ENCODE measurements at places on chromosomes 7 and 10. TPM values are rescaled to one million over a fixed set of nuclear protein-coding genes. Genes with fewer than 3 reads are reported as not detected.

- no peak for DNase-seq
Observed at GRCh38 chr10:114311496-114312209, 72.6 kb downstream of the VWA2 start.

- no peak for DNase-seq
Observed at GRCh38 chr10:87733081-87733480, 73.4 kb downstream of the PAPSS2 start.

DNA sequence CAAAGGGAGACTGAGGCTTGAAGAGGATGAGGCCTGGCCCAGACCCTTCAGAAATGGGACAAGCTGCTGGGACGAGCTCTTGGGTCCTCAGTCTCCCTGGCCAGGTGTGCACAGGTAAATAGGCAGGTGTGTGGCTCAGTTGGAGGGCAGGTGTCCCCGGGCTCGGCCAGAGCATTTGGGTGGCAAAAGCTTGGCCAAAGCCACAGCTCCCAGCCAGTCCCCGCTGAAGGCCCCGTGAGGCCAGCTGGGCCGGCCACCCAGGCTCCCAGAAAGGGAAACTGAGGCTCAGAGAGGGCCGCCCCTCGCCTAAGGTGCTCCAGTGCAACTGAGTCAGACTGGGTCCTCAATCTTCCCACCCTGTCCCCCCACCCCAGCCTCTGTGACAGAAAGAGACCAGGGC is 37.3 kb downstream of the MICALL2 start:
- no peak for DNase-seq

The CAMK2B gene
- 1.4 TPM for total RNA-seq

The OPN4 gene
- total RNA-seq: 0.32 TPM

The IFIT1 gene
- total RNA-seq: 4.0 TPM

The TUBAL3 gene
- 0.93 TPM for total RNA-seq

DNA sequence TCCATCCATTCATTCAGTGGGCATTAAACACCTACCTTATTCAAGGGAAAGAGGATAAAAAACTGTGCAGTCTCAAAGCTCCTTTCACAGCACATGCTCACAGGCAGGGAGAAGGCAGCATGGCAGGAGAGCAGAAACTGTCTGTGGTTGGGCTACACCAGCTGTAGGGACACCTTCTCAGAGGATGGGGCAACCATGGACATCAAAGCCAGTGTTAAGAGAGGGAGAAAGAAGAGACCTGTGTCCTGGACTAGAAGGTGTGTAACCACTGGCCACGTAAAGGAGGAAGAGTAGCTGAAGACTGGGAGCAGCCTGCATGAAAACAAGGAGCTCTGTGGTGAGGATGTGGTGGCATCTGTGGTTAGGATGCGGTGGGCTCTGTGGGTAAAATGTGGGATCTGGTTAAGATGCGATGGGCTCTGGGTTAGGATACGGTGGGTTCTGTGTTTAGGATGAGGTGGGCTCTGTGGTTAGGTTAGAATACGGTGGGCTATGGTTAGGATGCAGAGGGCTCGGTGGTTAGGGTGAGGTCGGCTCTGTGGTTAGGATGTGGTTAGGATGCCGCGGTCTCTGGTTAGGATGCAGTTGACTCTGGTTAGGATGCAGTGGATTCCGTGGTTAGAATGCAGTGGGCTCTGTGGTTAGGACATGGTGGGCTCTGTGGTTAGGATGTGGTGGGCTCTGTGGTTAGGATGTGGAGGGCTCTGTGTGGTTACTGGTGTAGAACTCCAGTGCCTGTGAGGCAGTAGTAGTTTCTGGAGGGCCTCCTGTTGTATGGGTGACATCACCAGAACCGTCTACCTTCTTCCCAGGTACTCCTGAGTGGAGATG is 197.6 kb downstream of the WDR37 start:
- DNase-seq: no peak

DNA sequence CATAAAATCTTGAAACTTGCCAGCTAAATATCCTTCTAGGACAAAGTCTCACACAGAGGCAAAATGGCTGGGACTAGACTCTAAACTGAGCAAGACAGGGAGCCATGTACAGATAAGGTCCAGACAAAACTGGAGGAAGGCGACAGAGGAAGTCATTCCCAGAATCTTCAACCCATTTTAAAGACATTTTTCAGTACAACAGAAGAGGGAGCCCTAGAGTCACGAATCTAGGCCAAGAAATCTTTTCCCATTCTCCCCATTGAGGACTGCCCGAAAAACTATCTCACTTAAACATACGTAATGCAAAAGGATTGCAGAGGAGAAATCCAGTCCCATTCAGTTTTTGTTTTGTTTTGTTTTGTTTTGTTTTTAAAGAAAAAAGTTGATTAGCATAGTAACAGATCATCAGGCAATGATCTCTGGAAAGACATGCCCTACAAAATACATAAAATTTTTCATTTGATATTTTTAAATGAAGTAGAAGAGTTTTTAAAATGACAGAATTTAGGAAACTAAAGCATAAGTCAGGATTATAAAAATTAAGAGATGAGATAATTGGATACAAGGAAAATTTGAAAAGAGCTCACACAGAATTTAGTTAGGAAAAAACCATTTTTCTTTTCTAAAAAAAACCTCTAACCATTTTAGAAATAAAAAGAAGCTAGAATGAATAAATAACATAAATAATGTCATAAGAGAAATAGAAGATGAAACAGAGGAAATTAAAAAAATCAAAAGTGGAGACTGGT is 16.9 kb upstream of the PRF1 start:
- DNase-seq: no peak

- DNase-seq: no peak
Observed at GRCh38 chr7:66687186-66687585, 53.3 kb upstream of the RABGEF1 start.

- no peak for DNase-seq
Observed at GRCh38 chr7:111952783-111953182, 253.4 kb downstream of the DOCK4 start.

DNA sequence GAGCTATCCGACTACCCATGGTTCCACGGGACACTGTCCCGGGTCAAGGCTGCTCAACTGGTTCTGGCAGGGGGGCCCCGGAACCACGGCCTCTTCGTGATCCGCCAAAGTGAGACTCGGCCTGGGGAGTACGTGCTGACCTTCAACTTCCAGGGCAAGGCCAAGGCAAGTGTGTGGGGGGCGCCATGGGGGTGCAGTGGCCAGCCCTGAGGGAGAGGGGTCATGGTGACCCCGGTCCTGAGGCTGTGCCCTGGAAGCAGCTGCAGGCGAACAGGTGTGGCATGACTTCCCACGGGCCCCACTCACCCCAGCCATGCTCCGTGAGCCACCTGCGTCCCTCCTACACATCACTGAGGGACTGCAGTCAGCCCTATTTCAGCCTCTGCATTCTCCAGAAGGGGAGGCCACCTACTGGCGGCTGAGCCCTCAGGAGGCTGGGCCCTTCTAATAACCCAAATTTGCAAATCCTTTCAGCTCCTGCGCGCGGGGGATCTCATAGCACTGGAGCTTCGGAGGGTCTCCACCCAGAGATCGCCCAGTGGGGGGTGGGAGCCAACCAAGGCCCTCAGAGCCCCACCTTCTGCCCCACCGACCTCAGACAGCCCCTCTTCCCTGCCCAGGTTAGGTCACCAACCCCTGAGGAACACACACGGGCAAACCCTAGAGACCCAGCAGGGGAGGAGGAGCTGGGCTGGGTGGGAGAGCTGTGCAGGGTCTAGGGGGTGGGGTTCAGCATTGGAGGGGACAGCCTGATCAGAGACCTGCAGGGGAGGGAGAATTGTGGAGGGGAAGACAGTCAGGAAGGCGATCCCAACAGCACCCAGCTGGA is 30.8 kb downstream of the SH2B2 start:
- no peak for DNase-seq

- no peak for DNase-seq
Observed at GRCh38 chr10:92541583-92541982, 32.3 kb downstream of the IDE start.

- DNase-seq: no peak
Observed at GRCh38 chr7:142933092-142933475, 462 bp downstream of the TRPV5 start.

The CH25H gene
- total RNA-seq: 2.8 TPM

The HECW1 gene
- 1.4 TPM for total RNA-seq

GRCh38 chr7:7617550-7617949 is 23.0 kb upstream of the UMAD1 start:
- no peak for DNase-seq

DNA sequence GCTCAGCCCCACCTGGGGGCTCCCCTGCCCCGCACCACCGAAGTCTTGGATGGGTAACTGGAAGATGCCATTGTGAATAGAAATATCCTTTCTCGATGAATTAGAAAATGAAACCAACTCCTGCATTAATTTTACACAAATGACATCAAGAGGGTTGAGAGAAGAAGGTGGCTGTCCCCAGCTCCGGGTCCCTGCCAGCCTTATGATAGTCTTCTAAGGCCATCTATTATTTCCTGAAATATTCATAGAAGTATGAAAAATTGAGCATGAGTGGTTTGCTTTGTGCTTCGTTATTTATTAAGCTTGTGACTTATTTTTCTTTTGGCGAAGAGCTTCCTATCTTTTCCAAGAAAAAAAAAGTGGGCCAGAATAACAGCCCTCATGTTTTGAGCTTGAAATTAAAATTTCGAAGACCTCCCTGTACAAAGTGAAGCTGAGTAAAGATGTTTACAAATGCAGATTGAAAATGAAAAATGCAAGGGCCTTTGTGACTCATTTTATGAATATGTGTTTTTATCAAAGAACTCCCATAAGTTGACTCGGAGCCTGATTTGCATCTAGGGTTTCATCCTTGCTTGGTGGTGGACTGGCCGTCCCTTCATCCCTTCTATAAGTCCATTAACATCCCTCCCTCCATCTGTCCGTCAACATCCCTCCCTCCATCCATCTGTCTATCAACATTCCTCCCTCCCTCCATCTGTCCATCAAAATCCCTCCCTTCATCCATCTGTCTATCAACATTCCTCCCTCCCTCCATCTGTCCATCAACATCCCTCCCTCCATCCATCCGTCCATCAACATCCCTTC is 20.5 kb upstream of the CFAP46 start:
- DNase-seq: no peak

DNA sequence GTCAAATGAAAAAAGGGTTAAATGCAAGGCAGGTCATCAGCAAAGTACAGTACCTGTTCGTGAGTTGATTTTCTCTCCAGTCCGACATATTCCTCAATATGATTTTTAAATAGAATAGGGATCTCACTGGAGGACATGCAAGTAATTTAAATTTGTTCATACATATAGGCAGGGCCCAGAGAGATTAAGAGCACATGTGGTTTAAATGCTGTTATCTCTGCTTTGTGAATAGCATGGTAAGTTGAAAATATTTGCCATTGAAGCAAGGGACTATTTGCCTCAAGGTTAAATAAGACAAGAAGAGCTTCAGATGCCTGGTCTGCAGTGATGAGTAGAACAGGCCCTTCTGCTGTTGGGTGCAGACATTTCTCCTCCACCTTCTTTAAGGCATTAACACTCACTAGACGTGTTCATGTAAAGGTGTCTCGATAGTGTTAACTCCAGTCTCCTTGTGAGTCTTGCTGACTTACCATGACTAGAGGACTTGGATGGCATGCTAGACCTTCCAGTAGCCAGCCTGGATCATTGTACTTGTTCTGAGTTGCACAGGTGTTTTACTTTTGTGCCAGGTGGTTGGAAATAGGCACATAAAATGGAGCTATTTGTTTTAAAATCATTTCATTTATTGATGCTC is 15.6 kb upstream of the AKR1C3 start:
- DNase-seq: no peak

DNA sequence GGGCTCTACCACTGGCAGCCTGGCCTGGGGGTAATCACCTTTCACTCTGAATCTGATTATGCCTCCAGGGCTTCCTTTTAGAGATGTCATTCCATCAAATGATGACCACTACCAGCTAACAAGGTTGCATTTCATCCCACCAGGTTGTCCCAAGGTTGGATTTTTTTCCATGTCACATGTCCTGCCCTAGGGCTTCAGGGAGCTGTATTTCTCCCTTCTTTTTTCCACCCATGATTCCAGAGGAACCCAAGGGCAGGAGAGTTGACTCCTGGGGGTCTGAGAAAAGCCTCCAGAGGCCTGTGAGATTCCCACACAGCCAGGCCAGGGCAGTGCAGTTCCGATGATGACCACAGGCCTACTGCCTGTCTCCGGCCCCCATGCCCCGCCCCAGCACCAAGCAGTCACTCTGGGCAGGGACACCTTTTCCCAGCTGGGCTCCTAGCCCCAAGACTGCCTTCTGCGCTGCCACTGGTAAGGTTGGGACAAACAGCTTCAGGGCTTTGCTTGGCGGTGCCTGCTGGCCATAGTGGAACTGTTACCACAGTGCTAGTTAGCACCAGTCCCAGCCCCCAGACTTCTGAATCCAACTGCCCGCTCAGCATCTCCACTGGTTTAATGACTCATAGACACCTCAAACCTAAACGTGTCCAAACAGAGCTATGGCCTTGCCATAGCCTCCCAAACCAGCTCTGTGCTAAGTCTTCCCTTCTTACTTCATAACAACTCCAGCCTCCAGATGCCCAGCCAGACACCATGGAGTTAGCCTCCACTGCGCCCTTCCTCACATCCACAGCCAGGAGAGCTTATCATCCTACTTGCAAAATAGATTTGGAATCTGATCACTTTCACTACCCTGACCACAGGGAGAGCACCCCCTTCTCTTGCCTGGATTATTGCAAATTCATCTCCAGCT is 133.7 kb downstream of the ARHGAP22 start:
- peak; percentile 75 for DNase-seq

DNA sequence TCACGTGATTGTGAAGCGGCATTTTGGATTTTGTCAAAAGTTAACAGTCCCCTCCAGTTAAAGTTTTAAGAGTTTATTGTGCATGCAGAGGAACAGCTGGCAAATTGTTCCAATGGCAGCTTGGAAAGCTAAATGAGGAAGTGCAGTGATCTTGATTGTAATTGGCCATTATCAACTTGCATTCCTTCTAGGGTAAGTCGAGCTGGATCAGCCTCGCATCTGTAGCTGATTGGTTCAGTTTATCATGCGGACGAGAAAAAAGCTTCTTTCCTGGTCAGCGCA is 566 bp downstream of the ZNF789 start:
- no peak for DNase-seq

DNA sequence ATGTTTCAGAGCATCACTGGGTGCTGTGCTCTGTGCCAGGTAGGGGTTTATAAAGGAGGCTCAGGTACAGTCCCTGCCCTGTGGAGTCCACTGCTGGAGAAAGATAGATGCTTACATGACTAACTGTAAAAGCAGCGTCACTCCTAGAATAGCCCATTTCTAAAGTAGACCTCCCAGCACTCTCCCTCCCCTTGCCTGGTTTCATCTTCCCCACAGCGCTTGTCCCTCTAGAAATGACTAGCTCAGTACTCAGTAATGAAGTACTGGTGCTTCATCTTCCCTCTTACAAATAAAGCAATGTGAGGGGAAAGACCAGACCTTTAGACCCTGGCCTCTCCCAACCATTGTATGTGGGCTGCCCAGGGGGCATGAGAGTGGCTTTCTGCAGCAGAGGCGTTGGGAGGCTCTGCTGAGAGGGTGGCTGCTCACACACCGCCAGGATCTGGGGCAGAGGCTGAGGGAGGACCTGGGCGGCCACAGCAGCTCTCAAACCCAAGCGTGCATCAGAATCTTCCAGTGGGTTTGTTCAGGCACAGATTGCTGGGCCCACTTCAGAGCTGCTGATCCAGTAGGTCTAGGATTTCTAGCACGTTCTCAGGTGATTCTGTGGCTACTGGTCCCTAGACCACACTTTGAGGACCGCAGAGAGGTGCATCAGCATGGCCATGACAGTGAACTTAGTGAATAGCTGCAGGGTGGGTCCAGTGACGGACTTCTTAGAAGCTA is 110.3 kb upstream of the ANLN start:
- peak; percentile 10 for DNase-seq

GRCh38 chr10:62733654-62734293 is 70.7 kb upstream of the ADO start:
- no peak for DNase-seq

The FAM25C gene
- total RNA-seq: 69.4 TPM

The RNF133 gene
- total RNA-seq: 0.16 TPM
